Cardiac muscle cell (in vitro differentiated cells and primary cell): ENCODE measurements at places on chromosomes 1 and 21. TPM values are rescaled to one million over a fixed set of nuclear protein-coding genes. Genes with fewer than 3 reads are reported as not detected.

FAM151A gene
- 0.18 and 0.32 TPM in 2 replicates for polyA plus RNA-seq

DNASE2B gene
- polyA plus RNA-seq, result not detected in 2 replicates

GRCh38 chr1:232863544-232864275 is 58.5 kb downstream of the MAP10 start:
- DNase-seq, result no peak

GRCh38 chr1:21906173-21907078 is 30.7 kb downstream of the HSPG2 start:
- peak; percentile 90 for DNase-seq

- DNase-seq, result peak; percentile 73
Measured at GRCh38 chr1:62962901-62963776, 179.2 kb downstream of the ATG4C start.
